ENCODE measurements at places on chromosomes 4 and X. TPM values are rescaled to one million over a fixed set of nuclear protein-coding genes. Genes with fewer than 3 reads are reported as not detected.

DNA sequence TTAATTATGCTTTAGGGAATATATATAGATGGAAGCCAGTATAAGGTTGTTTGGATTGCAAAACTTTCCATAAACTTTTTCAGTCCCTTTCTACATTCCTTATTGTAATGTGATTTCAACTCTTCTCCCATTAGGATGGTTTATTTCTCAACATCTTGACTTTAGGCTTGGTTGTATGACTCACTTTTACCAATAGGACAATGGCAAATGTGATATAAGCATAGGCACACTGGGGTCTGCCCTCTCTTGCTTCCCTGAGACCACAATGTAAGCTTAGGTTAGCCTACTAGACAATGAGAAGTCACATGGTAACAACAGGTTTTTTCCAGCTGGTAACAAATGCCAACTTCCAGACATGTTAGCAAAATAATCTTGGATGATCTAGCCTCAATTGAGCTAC is 163.3 kb upstream of the RBPJ start:
- DNase-seq = no peak

Gene DCHS2
- not detected for polyA plus RNA-seq

Gene MAGEB10
- polyA plus RNA-seq = not detected

- no peak for DNase-seq
Measured at GRCh38 chr4:153183146-153183545, 21.1 kb upstream of the TRIM2 start.

- no peak for DNase-seq
Measured at GRCh38 chr4:185735866-185736400, 76.1 kb downstream of the SORBS2 start.

Gene IGSF1
- polyA plus RNA-seq = not detected

Gene GPRASP3
- 6.9 TPM for polyA plus RNA-seq

- no peak for DNase-seq
Measured at GRCh38 chrX:155009994-155010472, 12.5 kb downstream of the F8 start.

- DNase-seq = no peak
Measured at GRCh38 chrX:33725535-33726210, 406.4 kb downstream of the FAM47A start.

Gene LDOC1
- polyA plus RNA-seq = 13.8 TPM

Gene PPID
- polyA plus RNA-seq = 22.9 TPM

- no peak for DNase-seq
Measured at GRCh38 chrX:40131654-40132337, 34.0 kb upstream of the BCOR start.

DNA sequence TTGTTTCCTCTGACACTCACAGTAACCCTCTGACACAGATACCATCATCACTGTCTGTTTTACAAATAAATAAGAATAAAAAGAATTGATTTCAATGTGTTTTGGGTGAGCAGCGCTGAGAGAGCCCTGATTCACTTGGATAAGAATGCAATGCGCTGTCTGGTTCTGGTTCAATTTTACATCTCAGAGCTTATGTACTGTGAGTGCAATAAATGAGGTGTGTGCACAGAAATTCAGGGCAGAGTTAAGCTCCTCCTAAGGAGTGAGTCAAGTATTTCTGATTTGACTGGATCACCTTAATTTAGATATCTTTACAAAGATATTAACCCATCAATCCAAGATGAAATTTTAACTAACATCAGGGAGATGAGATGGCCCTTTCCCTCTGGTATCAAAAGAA is 11.2 kb downstream of the FAM9C start:
- DNase-seq = no peak

DNA sequence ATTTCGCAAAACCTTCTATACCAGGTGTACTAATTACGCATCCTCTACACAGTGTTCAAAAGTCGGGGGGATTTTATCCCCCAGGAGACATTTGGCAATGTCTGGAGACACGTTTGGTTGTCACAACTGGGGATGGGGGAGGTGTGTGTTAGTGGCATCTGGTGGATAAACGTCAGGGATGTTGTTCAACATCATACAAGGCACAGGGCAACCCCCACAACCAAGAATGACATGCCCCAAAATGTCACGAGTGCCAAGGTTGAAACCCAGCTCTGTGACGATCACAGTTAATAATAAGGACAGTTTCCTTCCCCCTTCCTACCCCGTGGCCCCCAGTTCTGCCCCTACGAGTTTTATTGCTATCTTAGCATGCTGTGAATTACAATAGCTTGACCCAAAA is 15.9 kb upstream of the SEL1L3 start:
- no peak for DNase-seq

DNA sequence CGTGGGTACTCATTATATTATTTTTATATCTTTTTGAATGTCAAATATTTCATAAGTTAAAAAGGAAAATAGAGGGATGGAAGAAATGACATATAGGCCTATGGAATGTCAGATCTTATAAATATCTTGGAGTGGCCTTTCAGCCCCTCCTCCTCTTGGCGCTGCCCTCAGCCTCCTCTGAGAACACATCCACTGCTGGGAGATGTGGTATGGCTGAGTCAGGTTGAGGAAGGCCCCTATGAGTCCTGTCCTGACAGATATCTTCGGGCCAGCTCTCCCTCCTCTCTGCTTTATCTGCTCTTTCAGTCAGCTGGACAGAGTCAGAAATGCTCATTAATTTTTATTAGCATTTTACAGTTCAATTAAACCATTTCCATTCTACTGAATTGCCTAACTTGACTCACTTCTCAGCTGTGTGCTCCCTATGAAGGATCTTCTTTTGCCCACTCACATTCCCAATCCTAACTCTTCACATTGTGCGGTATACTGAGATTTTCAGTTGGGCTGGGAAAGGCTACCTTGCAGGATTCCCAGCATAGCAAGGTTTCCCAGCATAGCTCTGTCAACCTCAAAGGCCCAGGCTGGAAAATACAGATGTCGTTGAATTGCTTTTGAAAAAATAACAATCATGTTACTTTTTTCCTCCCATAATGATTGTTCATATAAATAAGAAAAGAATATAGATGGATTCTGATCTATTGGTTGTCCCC is 128.0 kb downstream of the ARHGEF9 start:
- DNase-seq = peak; percentile 32

DNA sequence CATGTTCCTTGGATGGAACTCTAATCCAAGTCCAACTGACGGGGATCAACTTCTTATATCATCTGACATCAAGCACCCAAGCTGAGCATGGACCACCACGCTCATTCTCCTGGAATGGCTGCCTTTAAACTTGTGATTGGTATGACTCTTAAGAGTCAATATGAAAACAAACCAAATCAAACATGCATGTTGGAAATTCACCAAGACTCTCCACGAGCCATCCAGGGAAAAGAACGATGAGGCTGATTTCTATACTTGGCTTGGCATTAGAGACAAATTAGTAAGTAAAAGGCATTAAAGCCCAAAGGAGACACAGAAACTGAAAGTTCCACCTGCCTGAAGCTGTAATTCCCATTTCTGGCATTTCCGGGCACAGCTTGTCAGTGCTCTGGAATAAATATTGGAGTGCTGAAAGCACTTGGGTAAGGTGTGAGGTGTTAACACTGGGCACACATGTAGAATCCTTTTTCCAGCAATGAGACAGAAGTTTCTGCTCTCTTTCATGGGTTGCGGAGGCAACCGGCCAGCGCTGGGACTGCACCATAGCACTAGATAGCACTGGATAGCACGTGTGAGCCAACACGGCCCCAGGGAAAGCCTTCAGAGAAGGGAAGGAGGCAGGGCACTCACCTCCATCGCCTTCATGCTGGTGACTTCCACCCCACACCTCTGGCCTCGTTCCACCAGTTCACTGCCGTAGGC is 42.1 kb upstream of the CENPU start:
- DNase-seq = no peak

GRCh38 chrX:23937100-23937499 is 29.3 kb downstream of the CXorf58 start:
- no peak for DNase-seq

Gene CCDC110
- polyA plus RNA-seq = 1.1 TPM

Gene CENPI
- 5.0 TPM for polyA plus RNA-seq

DNA sequence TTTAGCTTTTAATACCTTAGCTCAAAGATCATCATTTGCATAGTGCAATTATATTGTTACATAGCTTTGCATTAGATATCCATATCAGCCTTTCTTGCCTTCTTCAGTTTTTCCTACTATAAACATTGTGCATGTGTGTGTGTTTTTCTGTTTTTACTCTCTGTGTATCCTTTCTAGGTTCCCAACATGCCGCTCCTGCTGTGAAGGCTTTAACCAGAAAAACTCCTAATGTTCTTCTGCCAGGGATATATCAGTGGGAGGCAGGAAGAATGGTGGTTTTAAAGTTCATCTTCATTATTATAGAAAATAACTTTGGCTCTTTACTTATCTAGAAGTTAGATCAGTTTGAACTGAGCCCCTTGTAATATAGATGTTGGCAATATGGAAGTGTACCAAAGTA is 61.2 kb downstream of the CPE start:
- DNase-seq = no peak

Gene SLC2A9
- polyA plus RNA-seq = 2.4 TPM

DNA sequence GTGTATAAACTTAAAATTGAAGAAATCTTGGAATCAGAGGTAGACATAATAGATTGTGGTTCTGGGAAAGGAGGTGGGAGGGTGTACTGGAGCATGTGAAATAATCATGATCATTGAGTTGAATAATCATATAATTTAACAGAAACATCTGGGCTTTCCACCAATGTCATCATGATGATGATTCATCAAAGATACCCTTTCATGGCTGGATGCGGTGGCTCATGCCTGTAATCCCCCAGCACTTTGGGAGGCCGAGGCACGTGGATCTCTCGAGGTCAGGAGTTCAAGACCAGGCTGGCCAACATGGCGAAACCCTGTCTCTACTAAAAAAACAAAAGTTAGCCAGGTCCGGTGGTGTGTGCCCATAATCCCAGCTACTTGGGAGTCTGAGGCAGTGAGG is 6.7 kb upstream of the RUFY3 start:
- no peak for DNase-seq

Gene UGT2B17
- not detected for polyA plus RNA-seq

All from AG04450 (cell line).